ENCODE measurements at places on chromosomes 7 and 10. TPM values are rescaled to one million over a fixed set of nuclear protein-coding genes. Genes with fewer than 3 reads are reported as not detected.
A peak's percentile ranks its signal among the peaks of the same experiment; 100 is the strongest.

The ITGB8 gene
- 7.6 TPM for total RNA-seq

The GPR15LG gene
- not detected for total RNA-seq

The PON1 gene
- not detected for total RNA-seq

The INSYN2A gene
- not detected for total RNA-seq

The LMOD2 gene
- not detected for total RNA-seq

The AKR1C3 gene
- 228 TPM for total RNA-seq

The OGDHL gene
- 3.7 TPM for total RNA-seq

The ZFYVE27 gene
- 14.6 TPM for total RNA-seq

The LDB3 gene
- 2.2 TPM for total RNA-seq

The OPALIN gene
- not detected for total RNA-seq

The TMEM176B gene
- total RNA-seq, result 87.6 TPM

The ASB10 gene
- total RNA-seq, result not detected

The BAG3 gene
- 39.7 TPM for total RNA-seq

GRCh38 chr10:58756130-58756719 is 243.6 kb downstream of the BICC1 start:
- no peak for DNase-seq

- no peak for DNase-seq
These were observed 74.5 kb downstream of the CCDC6 start for GRCh38 chr10:59831658-59832503.

GRCh38 chr10:24694086-24694485 is 29.6 kb downstream of the ARHGAP21 start:
- no peak for DNase-seq

GRCh38 chr7:2209146-2209960 is 23.4 kb downstream of the MAD1L1 start:
- peak; percentile 67 for DNase-seq

- no peak for DNase-seq
These were observed 119.8 kb upstream of the LYZL2 start for GRCh38 chr10:30749385-30749784.

DNA sequence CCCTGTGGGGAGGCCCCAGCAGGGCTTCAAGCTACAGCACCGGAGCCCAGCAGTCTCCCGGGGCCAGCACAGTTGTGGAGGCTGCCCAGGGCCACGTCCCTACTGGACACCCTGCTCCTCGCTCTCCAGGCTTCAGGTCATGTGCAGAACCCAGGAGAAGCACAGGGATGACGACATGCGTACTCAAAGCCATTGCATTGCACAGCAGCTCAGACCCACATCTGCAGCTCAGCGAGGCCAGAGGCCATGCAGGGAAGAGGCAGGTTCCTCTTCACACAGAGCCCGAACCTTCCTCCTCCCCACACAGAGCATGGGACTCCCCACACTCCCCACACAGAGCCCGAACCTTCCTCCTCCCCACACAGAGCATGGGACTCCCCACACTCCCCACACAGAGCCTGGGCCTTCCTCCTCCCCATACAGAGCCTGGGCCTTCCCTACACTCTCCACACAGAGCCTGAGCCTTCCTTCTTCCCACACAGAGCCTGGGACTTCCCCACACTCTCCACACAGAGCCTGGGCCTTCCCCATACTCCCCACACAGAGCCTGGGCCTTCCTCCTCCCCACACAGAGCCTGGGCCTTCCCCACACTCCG is 12.3 kb downstream of the CFAP46 start:
- DNase-seq, result no peak

- no peak for DNase-seq
These were observed 132.4 kb upstream of the PALS2 start for GRCh38 chr7:24440892-24441291.

DNA sequence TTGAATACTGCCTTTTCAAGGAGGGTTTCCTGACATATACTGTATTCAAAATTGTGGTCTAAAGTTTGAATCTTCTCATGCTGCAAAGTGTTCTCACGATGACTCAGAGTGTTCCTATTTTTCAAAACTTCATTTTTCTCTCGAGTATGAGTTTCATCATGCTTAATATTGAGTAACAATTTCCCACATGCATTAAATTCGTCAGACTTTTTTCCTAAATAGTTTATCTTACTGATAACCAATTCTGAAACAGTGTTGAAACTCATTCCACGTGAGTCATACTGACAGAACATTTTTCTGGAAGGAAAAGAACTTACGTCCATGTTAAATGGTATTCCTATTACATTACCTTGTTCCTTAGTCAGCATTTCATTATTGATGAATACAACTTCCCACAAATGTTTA is 44.1 kb downstream of the ZNF33B start:
- no peak for DNase-seq

GRCh38 chr10:42992156-42992956 is 84.5 kb upstream of the RET start:
- peak; percentile 0 for DNase-seq

GRCh38 chr10:122499491-122499941 is 38.2 kb downstream of the HTRA1 start:
- DNase-seq, result peak; percentile 66

DNA sequence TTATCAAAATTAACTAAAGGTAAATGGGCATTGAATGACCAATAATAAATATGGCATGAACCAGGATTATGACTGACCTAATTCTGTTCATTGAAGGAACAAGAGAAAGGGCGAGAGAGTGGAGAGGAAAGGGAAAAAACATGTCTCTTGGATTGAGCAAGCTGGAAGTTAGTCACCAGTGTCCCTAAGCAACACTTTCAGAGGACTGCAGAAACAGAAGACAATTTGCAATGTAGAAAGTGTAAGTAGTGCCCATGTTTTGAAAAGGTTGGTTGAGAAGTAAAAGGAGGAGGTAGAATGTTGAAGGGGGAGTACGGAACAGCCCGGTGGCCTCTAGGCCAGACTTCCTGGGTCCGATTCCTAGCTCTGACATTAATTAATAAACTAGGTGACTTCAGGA is 94.6 kb downstream of the FAS start:
- DNase-seq, result no peak

DNA sequence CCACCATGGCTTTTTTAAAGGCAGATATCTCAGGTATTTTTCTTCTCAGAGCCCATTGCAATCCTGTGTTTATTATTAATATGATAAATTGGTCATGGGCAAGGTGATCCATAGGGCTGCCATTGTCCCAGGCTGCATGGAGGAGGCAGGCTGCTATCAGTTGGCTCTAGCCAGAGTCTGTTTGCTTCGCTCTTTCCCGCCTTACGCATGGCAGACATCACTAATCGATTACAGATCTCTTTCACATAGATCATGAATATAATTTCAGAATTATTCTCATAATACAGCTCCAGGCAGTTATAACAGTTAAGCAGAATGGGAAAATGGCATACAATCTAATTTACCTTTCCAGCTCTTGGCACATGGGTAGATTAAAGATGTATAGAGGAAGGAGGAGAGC is 30.4 kb upstream of the HABP2 start:
- no peak for DNase-seq

DNA sequence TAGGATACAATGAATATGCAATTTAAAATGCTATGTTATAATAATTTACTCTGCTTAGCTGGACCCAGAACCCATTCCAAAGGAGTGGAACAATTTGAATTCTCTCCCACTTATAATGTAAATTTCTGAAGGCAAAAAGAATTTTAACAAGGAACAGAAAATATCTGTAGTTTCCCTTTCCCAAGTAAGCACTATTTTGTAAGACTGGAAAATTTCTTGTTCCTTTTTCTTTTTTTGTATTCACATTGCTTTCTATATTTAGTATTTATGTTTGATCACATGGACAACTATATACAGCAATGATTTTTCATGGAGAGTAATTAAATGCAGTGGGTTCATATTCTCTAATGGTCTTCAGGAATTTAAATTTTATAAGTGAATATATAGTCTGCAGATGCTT is 127.4 kb downstream of the GPR85 start:
- no peak for DNase-seq

- no peak for DNase-seq
These were observed 20.9 kb downstream of the UROS start for GRCh38 chr10:125802131-125802530.

DNA sequence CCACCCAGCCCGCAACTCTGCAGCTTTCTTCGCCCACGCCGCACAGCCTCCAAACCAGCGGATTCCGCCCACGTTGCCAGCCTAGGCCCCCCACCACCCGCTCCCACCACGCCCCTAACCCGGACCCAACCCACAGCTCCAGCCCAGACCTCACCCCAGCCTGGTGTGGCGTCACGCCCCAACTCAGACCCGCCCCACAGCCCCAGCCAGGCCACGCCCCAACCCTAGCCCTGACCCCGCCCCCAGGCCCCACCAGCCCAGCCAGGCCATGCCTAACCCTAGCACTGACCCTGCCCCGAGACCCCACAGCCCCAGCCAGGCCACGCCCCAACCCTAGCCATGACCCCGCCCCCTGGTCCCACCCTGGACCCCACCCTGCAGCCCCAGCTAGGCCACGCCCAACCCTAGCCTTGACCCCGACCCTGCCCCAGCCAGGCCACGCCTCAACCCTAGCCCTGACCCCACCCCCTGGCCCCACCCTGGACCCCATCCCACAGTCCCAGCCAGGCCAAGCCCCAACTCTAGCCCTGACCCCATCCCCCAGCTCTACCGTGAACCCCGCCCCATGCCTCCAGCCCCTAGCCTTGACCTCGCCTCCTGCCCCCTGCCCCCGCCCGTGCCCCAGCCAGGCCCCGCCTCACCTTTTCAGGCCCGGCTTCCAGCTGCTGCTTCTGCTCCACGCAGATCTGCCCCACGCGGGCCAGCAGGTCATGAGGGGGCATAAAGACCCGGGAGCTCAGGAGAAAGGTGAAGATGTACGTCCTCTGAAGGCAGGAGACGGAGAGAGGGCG is 64.0 kb downstream of the RASGEF1A start:
- DNase-seq, result peak; percentile 31

DNA sequence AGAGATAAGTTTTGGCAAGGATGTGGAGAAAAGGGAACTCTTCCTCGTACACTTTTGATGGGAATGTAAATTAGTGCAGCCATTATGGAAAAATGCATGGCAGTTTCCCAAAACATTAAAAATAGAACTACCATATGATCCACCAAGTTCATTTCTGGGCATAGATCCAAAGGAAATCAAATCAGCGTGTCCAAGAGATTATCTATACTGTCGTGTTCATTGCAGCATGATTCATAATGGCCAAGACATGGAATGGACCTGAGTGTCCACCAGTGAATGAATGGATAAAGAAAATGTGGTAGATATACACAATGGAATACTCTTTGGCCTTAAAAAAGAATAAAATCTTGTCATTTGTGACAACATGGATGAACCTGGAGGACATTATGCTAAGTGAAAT is 70.3 kb upstream of the RSU1 start:
- DNase-seq, result peak; percentile 42

GRCh38 chr7:26500749-26501352 is 209.2 kb downstream of the SNX10 start:
- DNase-seq, result no peak

GRCh38 chr7:73429215-73429614 is 4.4 kb upstream of the FZD9 start:
- no peak for DNase-seq

- peak; percentile 73 for DNase-seq
These were observed 10.7 kb downstream of the APBB1IP start for GRCh38 chr10:26448706-26449435.

DNA sequence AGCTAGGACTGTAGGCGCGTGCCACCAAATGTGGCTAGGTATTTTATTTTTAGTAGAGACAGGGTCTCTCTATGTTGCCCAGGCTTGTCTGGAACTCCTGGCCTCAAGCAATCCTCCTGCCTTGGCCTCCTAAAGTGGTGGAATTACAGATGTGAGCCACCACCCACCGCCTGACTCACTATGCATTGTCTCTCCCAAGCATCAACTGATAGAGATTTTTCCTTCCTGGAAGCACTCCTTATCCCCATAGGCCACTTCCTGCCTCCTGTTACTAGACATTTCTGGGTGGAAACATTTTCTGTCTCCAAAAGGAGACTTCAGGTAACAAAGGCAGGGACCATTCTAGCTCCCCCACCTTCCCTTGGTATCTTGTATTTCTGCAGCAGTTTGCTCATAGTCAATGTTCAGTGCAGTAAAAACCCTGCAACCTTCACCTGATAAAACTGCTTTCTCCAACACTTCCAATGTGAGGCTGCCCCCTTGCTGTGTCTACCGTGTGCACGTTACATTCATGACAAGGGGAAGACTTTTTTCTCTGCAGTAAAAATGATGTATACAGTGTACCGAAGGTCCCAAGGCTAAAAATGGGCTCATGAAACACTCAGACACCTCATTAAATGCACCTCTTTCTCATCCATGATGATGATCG is 84.9 kb downstream of the NHLRC2 start:
- no peak for DNase-seq

DNA sequence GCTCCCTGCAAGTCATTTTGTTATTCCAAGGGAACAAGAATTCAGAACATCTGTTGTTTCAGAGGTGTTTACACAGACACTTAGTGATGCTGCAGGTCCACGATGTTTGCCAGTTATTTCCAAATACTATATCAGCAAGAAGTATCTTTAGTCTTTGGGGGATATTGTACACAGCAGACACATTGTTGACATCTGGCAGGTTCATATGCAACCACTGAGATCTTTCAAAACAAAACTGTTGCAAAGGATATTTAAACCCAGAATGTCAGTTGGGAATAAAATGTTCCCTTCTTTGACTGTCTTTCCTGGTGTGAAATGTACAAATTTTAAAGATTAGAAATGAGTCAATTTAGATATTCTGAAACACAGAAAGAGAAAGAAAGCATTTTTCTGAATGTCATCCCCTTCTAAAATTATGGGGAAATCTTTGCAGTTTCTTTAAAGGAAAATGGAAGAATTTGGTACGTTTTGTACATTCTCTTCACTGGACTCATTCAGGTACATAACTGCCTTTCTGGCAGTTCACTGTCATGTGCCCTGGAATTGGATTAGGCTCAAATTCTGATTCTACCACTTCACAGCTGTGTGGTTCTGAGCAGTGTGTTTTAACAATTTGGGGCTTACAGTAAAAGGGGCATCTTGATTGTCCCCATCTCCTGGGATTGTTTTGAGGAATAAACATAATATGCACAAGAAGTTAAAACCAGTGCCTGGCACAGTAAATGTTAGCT is 40.3 kb upstream of the CELF2 start:
- no peak for DNase-seq

DNA sequence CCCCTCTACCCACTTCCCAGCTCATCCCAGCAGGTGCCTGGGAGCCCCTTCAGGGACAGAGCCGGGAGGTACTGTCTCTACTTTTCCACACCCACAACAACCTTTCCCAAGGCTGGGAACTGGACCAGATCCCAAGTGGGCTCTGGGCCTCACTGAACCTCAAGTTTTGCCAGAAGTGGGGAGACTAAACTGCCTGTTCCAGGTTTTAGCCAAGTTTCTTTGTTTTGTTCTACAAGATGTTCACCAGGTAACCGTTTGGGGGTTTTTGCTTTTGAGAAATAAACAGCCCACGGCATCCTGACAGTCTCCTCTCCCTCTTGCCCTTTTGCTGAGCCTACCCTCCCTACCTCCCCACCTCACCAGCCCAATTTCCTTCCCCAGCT is 10.6 kb upstream of the EMX2 start:
- DNase-seq, result no peak

GRCh38 chr7:142771353-142771723 is 568 bp downstream of the PRSS2 start:
- DNase-seq, result no peak
